Fibroblast of skin of left biceps (primary cell): ENCODE measurements at places on chromosomes 11 and 22.

GRCh38 chr22:38881997-38882879 lies 10.2 kb upstream of the CBX6 start:
- no peak for DNase-seq

- DNase-seq: peak; percentile 90
Measured at GRCh38 chr11:109037856-109038780, 373.2 kb downstream of the DDX10 start.

DNA sequence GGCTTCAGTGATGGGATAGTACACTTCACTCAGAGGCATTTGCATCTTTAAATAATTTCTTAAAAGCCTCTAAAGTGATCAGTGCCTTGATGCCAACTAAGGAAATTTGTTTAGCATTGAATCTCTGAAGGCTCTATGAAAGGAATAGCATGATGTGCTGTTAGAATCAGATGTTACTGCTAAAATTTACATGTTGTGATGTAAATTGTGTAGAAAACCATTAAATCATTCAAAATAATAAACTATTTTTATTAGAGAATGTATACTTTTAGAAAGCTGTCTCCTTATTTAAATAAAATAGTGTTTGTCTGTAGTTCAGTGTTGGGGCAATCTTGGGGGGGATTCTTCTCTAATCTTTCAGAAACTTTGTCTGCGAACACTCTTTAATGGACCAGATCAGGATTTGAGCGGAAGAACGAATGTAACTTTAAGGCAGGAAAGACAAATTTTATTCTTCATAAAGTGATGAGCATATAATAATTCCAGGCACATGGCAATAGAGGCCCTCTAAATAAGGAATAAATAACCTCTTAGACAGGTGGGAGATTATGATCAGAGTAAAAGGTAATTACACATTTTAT lies 4.6 kb downstream of the MALAT1 start:
- no peak for DNase-seq

- no peak for DNase-seq
Measured at GRCh38 chr22:25818541-25818940, 76.6 kb downstream of the MYO18B start.

DNA sequence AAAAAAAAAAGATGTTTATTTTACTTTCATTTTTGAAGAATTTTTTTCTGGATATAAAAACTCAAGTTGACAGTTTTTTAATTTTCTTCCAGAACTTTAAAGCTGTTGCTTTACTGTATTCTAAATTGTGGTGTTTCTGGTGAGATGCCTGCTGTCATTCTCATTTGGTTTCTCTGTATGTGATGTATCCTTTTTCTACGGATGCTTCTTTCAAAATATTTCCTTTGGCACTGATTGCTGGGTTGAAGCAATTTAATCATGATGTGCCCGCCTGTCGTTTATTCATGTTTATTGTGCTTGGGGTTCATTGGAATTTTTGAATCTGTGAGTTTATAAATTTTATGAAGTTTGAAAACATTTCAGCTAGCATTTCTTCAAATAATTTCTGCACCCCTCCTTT lies 29.4 kb upstream of the CTSD start:
- no peak for DNase-seq

GRCh38 chr11:3949125-3949524 lies 93.7 kb downstream of the STIM1 start:
- DNase-seq: no peak
